ENCODE measurements at places on chromosomes 5 and 9.
A peak's percentile ranks its signal among the peaks of the same experiment; 100 is the strongest.

- ATAC-seq = no peak
Measured at GRCh38 chr5:7941692-7942091, 72.7 kb downstream of the MTRR start.

- ATAC-seq = no peak
Measured at GRCh38 chr5:173200356-173200755, 34.6 kb downstream of the NKX2-5 start.

GRCh38 chr5:180723936-180724335, 15.9 kb downstream of the OR2Y1 start:
- no peak for ATAC-seq

DNA sequence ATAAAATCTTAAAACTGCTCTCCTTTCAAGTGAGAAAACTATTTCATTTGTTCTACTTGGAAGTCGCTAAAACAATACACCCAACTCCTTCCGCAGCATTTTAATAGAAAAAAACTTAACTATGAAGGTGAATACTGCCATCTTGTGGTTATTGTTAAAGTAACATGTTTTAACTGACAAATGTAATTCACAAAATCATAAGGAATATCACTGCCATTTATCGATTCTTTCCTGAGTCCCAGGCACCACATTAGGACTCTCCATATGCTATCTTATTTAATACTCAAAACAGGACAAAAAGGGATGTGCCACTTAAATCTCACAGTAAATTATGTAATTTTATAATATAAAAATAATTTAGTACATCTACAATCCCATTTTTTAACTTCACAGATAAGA, 130.5 kb upstream of the ITGA1 start:
- ATAC-seq = no peak

DNA sequence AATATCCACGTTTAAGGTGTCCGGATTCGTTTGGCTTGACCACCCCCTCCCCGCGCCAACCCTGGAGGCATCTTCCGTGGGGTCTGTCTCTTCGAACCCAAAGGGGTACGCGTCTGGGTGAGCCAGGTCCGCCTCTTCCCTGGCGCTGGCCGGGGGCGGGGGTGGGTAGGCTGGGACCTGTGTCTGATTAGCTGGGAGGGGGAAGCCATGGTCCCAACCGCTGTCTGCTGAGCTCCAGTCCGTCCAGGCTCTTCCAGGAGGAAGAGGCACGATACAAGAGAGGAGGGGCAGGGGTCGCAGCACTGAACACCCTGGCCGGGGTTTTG, at the start of gene LVRN:
TSS of gene LVRN (plus strand) at position 237 of the 326 bp plus-strand sequence. CDS start 143 bp downstream, outside the sequence.
- ATAC-seq = peak; percentile 10

- ATAC-seq = peak; percentile 47
Measured at GRCh38 chr5:32182463-32183063, 8.4 kb upstream of the GOLPH3 start.

- no peak for ATAC-seq
Measured at GRCh38 chr9:124013309-124014210, 2.0 kb downstream of the LHX2 start.

DNA sequence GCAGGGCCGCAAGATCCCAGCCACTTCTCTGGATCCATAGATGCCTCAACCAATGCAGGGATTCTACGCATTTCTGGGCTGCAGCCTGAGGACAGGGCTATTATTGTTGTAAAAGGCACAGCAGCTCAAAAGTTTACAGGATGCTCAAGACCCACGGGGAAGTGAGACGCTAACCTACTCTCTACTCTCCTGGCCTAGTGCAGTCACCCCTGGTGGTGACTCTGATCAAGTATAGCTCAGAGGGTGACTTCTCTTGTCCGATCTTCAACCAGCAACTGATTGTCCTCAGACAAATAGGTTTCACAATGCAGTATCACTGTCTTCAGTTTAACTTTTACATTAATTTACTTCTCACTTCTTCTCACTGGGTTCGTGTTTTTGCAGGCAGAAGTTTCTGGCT, 34.3 kb upstream of the ZNF354B start:
- no peak for ATAC-seq

GRCh38 chr9:32326146-32326545, 58.3 kb upstream of the ACO1 start:
- no peak for ATAC-seq

- ATAC-seq = no peak
Measured at GRCh38 chr5:33712664-33713063, 179.1 kb downstream of the ADAMTS12 start.

- no peak for ATAC-seq
Measured at GRCh38 chr5:83577036-83577636, 105.6 kb downstream of the VCAN start.

GRCh38 chr9:90446200-90446948, 196.2 kb downstream of the DIRAS2 start:
- no peak for ATAC-seq

Measured in motor neuron (in vitro differentiated cells).